Stomach (tissue), 19 donors: ENCODE measurements at places on chromosomes 3 and 15.
A peak's percentile ranks its signal among the peaks of the same experiment; 100 is the strongest.

DNA sequence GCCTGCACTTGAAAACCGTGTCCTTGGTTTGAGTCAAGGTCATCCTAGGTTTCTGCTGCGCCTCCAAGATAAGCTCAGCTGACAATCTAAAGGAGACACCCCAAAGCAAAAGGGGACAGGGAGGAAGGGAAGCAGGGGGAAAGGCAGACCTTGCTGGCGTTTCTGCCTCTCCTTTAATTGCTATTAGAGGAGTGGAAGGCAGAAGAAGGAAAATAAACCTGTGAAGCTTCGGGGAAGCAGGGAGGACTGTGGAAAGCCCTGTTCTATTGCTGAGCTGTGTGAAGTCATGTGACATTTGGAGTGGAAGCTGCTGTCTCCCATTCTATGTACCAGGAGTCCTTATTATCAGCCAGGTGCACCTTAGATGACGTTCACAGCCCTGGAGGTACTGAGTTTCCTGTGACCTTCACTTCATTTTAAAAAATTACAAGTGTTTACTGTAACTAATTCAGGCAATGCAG lies 21.5 kb upstream of the CHD2 start:
- peak overlapping the region; percentile 74 for H3K27ac ChIP-seq
- H3K36me3 ChIP-seq = peaks cover 3% of the 10 kb centered on the region
- no peaks in the 10 kb centered on the region for H3K27me3 ChIP-seq
- peaks cover 32% of the 10 kb centered on the region for H3K4me1 ChIP-seq
- H3K4me3 ChIP-seq = no peak overlapping the region

- DNase-seq = no peak
- H3K4me3 ChIP-seq = no peak overlapping the region
- no peaks in the 10 kb centered on the region for H3K4me1 ChIP-seq
- H3K27ac ChIP-seq = no peak overlapping the region
Observed at GRCh38 chr3:196336319-196337145, 1.7 kb downstream of the TM4SF19 start.

DNA sequence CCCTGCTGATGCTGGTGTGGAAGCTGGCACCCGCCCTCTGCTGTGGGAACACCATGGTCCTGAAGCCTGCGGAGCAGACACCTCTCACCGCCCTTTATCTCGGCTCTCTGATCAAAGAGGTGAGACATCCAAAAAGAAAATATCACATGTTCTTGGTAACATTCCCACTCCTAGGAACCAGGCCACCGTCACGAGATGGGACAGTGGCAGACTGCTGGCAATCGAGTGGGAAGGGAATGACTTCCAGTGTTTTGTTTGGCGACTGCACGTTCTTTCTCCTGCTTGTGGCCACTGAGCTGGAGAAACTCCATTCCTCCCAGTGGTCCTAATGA lies 14.3 kb downstream of the ALDH1A3 start:
- no peaks in the 10 kb centered on the region for H3K27me3 ChIP-seq
- peaks cover 10% of the 10 kb centered on the region for H3K4me1 ChIP-seq
- H3K4me3 ChIP-seq = no peak overlapping the region
- H3K27ac ChIP-seq = no peak overlapping the region
- no peak for DNase-seq

- peak; percentile 83 for DNase-seq
- H3K27me3 ChIP-seq = no peaks in the 10 kb centered on the region
- H3K36me3 ChIP-seq = peaks cover 3% of the 10 kb centered on the region
- peak overlapping the region; percentile 73 for H3K4me3 ChIP-seq
- peaks cover 78% of the 10 kb centered on the region for H3K4me1 ChIP-seq
Observed at GRCh38 chr3:129605203-129605921, 1.1 kb downstream of the PLXND1 start.
